Right lung (tissue), 10 donors: ENCODE measurements at places on chromosomes 13 and 19. TPM values are rescaled to one million over a fixed set of nuclear protein-coding genes. Genes with fewer than 3 reads are reported as not detected.

MAN2B1 gene
- polyA plus RNA-seq: 42.1 TPM

DNA sequence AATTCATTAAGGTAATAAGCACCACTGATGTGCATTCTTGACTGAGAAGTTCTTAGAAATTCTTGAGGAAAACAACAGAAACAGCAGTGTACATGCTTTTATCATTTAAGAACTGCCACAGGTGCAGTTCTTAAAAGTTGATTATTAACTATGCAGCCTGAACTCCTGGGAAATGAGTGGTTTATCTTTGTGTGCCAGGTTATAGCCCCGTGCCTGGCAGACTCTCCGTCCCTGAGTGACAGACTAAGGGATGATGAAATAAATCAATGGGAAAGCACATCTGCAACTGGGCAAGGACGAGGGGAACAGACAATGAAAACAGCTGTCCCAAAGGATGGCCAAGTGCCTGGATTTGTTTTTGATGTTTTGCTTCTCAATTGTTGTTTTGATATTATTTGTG is 84.4 kb upstream of the SPATA13 start:
- peak; percentile 25 for DNase-seq

- no peak for DNase-seq
These were observed 14.6 kb upstream of the KCNN1 start for GRCh38 chr19:17951990-17952976.

DLL3 gene
- 0.43 TPM for polyA plus RNA-seq

C19orf73 gene
- not detected for polyA plus RNA-seq

- DNase-seq: no peak
These were observed 182.7 kb upstream of the CSNK1A1L start for GRCh38 chr13:37288057-37288720.

GRCh38 chr19:9796113-9796773 is 22.6 kb downstream of the FBXL12 start:
- DNase-seq: peak; percentile 70

DNA sequence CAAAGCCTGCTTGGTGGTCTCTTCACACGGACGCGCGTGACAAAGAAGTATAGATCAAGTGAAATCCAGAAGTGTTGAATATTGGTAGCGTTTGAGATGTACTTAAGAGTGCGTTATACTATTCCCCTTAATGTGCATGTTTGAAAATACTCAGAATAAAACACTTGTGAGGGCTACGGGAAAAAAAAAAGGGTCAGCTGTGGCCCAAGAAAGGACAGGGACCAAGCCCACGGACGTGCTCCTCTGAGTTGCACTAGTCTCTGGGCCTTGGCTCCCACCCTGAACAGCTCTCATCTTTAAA is 622 bp upstream of the RBM42 start:
- no peak for DNase-seq

- DNase-seq: no peak
These were observed 757 bp downstream of the WASF3 start for GRCh38 chr13:26558074-26558805.

- DNase-seq: no peak
These were observed 96.3 kb downstream of the PTPRS start for GRCh38 chr19:5244351-5244750.
